ENCODE measurements at places on chromosomes 4 and X.

DNA sequence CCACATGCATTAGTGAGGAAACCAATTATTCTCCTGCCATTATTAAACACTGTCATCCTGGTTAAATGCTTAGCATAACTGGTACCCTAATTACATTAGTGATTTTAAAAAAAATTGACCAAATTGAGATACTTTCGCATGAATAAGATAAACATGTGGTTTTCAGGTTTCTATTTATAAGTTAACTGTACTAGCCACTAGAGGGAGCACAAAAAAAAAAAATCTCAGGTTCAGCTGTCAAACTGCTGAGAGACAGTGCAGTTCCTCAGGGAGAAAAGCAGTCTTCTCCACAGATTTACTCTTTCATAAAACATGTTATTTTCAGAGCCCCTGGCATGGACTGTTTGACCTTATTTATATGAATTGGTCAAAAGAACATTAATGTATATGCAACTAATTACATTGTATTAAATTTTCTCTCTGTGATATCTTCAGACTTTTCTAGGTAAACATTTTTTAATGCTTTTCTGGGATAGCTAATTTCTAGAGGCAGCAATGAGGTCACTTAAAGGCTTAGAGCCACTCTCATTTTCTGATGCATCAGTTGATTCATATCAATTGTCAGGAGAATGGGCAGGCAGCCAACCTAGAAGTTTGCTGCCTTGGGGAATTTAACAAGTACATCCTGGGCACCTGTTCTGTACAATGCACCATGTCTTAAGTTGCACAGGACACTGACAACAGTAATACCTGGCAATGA is 167.5 kb downstream of the CDS1 start:
- DNase-seq: peak; percentile 26

GRCh38 chr4:183919141-183919540 is 14.0 kb downstream of the STOX2 start:
- DNase-seq: no peak

GRCh38 chr4:158496030-158496741 is 25.5 kb upstream of the RXFP1 start:
- DNase-seq: no peak

DNA sequence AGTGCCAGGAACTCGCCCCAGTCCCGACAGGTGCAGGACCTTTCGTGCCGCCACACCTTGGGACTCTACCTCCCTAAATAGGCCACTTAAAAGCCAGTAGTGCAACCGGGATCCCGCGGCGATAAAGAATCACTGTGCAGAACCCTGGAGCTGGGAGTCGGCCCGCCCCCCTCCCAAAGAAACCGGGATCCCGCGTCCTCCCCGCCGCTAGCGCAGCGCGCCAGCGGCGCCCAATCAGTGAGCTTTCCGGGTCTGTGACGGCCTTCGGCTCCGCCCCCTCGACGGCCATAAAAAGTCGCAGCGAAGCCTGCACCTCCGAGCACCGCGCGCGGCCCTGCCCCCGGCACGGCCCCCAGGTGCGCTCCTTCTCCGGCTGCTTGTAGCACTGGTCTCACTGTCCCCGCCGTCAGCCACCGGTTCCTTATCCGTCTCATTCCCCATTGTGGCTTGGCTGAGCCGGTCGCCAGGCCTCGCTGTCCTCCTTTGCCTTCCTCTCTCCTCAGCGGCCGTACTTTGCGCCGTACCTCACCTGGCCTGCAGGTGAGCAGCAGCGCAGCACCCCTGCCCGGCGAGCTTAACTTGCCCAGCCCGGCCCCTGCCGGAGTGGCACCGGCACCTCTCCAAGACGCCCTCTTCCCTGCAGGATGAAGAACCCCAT is at the start of gene LRAT:
LRAT (plus strand) TSS at position 318 of the 658 bp plus-strand sequence; CDS start at position 645, 327 bp downstream.
- no peak for DNase-seq

- DNase-seq: no peak
Observed at GRCh38 chr4:184477201-184477999, 3.0 kb upstream of the IRF2 start.

DNA sequence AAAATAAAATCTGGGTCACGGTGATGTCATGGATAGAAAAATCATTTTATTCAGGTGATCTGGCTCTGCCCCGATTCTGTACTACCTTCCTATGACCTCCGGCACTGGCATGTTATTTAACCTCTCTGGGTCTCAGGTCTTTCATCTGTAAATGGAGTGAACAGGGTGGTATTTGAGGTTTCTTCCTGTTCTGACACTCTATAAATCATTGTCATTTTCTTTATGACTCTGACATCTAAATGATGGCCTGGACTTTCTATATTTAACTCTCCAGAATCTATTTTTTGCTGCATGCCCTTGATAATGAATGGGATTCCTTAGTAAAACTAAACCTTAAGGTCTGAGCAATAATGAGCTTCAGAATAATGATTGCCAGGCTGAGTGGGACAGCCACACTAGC is 422.0 kb upstream of the CNKSR2 start:
- no peak for DNase-seq

DNA sequence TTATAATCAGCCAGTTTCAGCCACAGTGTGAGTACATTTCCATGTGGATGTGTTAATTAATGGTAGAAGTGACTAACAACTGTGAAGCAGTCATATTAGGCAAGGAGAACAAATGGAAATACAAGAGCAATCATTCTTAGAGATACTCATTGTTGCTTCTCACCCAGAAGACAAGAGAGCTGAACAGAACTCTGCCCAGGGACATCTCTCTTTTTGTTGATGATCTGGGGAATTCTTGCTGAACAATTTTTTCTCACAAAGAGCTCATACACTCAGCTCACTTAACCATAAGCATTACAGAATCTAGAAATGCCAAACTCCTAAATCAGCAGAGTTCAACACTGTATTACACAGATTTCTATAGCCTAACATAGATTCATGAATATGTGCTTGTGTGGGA is 150.1 kb downstream of the COMMD8 start:
- DNase-seq: no peak

GRCh38 chrX:13716905-13717304 is 17.5 kb downstream of the TRAPPC2 start:
- DNase-seq: no peak

DNA sequence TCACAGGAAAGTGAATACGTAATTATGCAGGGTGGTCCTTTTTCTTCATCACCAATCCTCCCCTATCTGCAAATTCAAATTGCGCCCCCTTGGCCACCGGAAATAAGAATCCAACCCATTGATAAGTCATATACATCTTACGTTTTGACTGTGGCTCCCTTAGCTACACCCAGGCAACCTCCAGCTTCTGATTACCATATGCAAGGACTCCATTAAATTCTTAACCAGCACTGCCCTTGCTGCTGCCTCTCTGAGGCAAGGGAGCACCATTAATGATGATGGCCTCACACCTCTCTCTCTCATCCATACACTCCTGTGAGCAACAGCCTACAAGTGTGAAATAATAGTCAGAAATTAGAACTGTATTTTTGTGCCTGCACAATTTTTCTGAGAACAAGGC is 106.0 kb upstream of the NOCT start:
- DNase-seq: no peak

- no peak for DNase-seq
Observed at GRCh38 chrX:49829016-49829415, at the start of gene PAGE4. PAGE4 (plus strand) TSS chrX:49829303; CDS start chrX:49830429, 1,126 bp downstream.

DNA sequence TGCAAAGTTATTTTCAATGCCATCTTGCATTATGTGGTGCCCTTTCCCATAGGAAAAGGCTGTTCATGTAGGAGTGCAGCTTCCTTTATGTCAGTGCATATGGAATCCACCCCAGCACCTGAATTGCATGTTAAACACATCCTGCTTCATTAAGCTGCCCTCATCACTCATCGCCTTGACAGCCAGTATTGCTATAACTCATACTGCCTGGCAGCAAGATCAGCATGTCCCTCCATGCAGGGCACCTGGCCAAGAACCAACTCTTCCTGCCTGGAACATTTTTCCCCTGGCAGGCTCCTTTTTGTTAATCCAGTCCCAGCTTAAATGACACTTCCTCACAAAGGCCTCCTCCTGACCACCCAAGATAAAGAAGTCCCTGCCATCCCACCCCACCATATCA is 23.5 kb upstream of the CA5B start:
- no peak for DNase-seq

DNA sequence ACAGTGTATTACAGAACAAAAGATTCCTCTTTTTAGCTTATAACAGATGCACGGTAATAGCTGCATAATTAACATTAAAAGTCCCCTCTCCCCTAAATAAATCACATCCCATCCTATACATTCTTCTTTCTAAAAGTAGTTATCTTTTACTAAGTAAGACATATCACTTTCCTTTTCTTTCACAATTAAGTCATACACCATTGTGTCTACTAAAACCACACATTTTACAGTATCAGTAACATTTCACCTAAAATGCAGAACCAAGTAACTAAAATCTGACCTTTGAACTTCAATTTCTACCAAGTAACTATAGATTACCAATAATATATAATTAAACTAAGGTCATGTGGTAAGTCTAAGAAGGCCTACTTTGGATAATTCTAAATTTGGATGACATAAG is 14.2 kb downstream of the DHX15 start:
- DNase-seq: no peak

- DNase-seq: no peak
Observed at GRCh38 chr4:41256131-41256739, 493 bp upstream of the UCHL1 start.

DNA sequence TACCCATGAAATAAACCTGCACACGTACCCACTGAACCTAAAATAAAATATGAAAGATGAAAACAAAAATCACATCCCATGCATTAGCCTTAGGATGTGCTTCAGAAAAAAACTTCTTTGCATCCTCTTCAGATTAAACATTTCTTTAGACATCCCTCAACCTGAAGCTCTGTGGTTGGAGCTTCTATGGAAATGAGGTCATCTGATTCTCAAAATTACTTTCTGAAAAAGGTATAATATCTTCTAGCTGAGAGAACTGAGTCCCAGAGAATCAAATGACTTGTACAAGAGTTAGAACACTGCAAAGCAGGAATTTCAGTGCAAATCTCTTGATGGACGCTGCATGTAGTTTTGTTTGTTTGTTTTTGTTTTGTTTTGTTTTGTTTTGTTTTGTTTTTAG is 19.1 kb upstream of the ANTXR2 start:
- no peak for DNase-seq

GRCh38 chr4:184977747-184978146 is 40.5 kb upstream of the HELT start:
- DNase-seq: no peak

DNA sequence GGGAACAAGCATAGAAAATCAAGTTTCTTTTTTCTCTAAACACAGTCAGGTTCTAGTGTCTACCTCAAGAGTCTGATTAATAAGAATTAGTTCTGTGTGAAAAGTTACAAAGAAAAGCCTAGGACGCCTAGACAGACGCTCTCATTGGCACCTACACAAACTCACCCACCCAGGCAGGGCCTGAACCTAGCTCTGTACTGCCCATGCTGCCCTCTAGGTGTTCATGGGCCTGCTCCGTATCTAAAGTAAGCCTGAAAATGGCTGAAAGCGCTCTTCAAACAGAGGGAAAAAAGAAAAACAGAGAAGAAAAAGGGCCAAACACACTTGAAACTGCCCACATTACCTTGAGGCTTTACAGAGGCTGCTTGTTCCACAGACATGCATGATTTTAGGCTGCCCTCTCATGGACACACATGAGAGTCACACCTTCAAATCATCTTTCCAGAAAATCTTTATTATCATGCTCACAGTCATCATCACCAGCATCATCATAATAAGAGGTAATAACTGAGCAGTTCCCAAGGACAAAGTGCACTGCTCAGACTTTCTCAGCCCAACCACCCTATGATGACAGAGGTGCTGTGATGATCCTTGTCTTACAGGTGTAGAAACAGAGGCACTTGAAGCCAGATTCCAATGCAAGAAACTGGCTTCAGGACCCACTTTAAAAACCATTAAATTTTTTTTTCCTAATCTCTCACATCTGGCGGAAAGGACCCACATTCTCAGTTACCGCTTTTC is 49.6 kb downstream of the MAP7D2 start:
- no peak for DNase-seq

DNA sequence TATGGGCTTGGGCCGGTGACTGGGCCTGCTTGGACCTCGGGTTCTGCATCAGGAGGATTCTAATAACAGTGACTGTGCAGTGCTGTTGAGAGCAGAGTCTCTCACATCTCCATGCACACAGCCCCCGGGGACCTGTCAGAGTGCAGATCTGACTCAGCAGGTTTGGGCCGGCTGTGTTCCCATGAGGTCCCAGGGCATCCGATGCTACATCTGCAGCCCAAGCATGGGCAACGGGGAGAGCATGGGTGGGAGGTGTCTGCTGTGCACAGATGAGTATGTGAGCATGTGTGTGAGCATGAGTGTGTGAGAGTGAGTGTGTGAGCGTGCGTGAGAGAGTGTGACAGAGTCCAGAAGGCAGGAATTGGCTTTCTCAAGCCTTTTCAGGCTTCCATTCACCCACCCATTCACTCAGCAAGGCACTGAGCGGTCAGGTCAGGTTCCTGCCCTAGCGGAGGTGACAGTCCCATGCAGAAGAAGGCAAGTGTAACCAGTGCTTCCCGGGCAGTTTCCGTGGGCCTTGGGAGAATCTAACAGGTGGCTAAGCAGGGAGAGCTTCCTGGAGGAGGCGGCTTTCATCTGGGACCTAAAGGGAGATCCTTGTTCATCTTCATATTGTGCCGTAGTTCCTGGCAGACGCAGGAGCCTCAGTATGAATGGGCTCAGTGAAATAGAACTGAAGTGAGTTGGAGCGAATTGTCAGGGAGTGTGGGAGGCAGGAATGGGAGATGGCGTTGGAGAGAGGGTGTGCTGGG is 62.6 kb downstream of the SORCS2 start:
- DNase-seq: no peak

DNA sequence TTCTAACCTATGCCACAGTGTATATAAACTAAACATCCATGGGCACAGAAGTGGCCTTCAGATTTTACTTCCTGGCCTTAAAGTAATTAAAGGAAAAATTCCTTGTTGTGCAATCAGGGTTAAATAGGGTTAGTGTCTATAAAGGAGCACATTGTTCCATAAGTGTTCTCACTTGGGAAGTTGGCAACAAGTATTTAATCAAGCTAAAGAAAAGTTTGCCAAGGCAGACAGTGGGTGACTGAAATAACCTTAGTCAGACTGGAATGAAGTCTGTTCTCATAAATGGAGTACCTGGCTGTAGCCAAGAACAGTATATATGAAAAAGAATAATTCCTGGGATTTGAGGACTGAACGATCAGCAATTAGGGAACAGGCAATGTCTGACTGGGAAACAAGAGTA is 213.6 kb downstream of the HTR2C start:
- no peak for DNase-seq

GRCh38 chr4:92618968-92619367 is 315.2 kb downstream of the GRID2 start:
- peak; percentile 14 for DNase-seq

- no peak for DNase-seq
Observed at GRCh38 chr4:84389406-84389805, 109.7 kb downstream of the NKX6-1 start.

GRCh38 chrX:23802431-23802830 is 19.5 kb downstream of the SAT1 start:
- DNase-seq: no peak

- DNase-seq: peak; percentile 85
Observed at GRCh38 chr4:108834166-108834834, 71.4 kb upstream of the ETNPPL start.

DNA sequence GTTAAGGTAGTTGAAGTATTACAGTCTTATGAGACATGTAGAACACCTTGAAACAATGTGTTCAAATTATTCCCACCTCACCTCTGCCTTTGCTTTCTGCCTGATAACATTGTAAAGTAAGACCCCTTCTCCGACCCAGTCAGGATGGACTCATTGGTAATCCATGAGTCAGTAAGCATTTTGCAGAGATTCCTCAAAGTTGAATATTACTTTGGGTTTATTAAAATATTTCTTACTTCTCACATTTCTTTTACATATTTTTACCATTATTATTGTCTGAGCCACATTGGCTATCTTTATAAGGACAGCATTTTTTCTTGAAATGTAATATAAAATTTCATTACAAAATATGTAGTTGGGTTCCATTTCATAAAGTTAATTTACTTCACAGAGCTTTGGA is 201.6 kb downstream of the BMPR1B start:
- DNase-seq: no peak
